Activated T-helper 17 cell treated with anti-CD3 and anti-CD28 coated beads, Interleukin-2, amount 50 U/mL, for 72 hours (primary cell): ENCODE measurements at places on chromosomes 16 and 17. TPM values are rescaled to one million over a fixed set of nuclear protein-coding genes. Genes with fewer than 3 reads are reported as not detected.

The CTF1 gene
- total RNA-seq: 0.26 TPM

The RSKR gene
- 25.5 TPM for total RNA-seq

The NLRC3 gene
- total RNA-seq: 36.8 TPM

The COQ7 gene
- 11.6 TPM for total RNA-seq

The CIBAR2 gene
- not detected for total RNA-seq

The CBX2 gene
- 1.6 TPM for total RNA-seq

The SMIM36 gene
- total RNA-seq: not detected

The PRR35 gene
- total RNA-seq: not detected

The CRYM gene
- total RNA-seq: not detected

The PYCARD gene
- 9.6 TPM for total RNA-seq

The IRX5 gene
- total RNA-seq: not detected

The GUCY2D gene
- total RNA-seq: 0.77 TPM

The ZFP3 gene
- 1.9 TPM for total RNA-seq

The ALOX15 gene
- total RNA-seq: not detected

The DNAI2 gene
- total RNA-seq: 0.19 TPM

The PLXDC1 gene
- 2.1 TPM for total RNA-seq

The PRAC2 gene
- total RNA-seq: not detected

The RTN4RL1 gene
- total RNA-seq: 0.09 TPM

The ENO3 gene
- total RNA-seq: 30.3 TPM

The OMG gene
- 0.42 TPM for total RNA-seq

The RCVRN gene
- total RNA-seq: not detected

The CACNG5 gene
- total RNA-seq: not detected

The NTN3 gene
- total RNA-seq: not detected

The TMIGD1 gene
- total RNA-seq: not detected

The CCDC43 gene
- 24.2 TPM for total RNA-seq

The IKZF3 gene
- 119 TPM for total RNA-seq

The HLF gene
- 46.3 TPM for total RNA-seq

The ATAD5 gene
- total RNA-seq: 35.8 TPM

The MYH2 gene
- total RNA-seq: not detected

The DCTPP1 gene
- 173 TPM for total RNA-seq

The KLHL36 gene
- 65.5 TPM for total RNA-seq

The RGS11 gene
- total RNA-seq: 0.11 TPM

The GALR2 gene
- 7.5 TPM for total RNA-seq

The TMEM100 gene
- total RNA-seq: not detected

The CCDC92B gene
- not detected for total RNA-seq

The FKBP10 gene
- total RNA-seq: 0.09 TPM

The CNTNAP1 gene
- total RNA-seq: 2.8 TPM

The NPIPA3 gene
- 0.74 TPM for total RNA-seq

The GPR179 gene
- total RNA-seq: not detected
